ENCODE measurements at places on chromosomes 11 and 22.

- DNase-seq = no peak
Observed at GRCh38 chr11:116202922-116203321, 569.9 kb downstream of the BUD13 start.

GRCh38 chr11:12251666-12252560 is 125.5 kb upstream of the PARVA start:
- DNase-seq = no peak

DNA sequence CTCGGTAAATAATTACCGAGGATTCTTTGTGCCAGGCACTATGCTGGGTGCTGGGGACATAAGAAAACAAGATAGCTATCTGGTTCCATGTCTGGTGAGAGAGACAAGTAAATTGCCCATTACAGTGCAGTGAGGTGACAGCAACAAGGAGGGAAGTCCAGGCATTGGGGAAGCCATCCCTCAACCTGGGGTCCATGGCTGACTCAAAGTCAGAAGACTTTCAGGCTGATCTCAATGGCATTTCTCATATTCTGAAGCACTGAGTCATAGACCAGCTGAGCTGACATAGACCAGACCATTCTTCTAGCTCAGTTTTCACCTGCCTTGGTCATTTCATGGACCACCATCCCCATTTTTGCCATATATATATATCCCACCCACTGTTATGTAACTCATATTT is 158.8 kb downstream of the TTC17 start:
- no peak for DNase-seq

GRCh38 chr11:122509091-122509490 is 146.4 kb upstream of the UBASH3B start:
- no peak for DNase-seq
